Right atrium auricular region (tissue), 2 donors: ENCODE measurements at places on chromosomes 16 and 17. TPM values are rescaled to one million over a fixed set of nuclear protein-coding genes. Genes with fewer than 3 reads are reported as not detected.
A peak's percentile ranks its signal among the peaks of the same experiment; 100 is the strongest.

- no peak for DNase-seq
Measured at GRCh38 chr16:64019339-64019738, 1102.5 kb downstream of the CDH11 start.

DNA sequence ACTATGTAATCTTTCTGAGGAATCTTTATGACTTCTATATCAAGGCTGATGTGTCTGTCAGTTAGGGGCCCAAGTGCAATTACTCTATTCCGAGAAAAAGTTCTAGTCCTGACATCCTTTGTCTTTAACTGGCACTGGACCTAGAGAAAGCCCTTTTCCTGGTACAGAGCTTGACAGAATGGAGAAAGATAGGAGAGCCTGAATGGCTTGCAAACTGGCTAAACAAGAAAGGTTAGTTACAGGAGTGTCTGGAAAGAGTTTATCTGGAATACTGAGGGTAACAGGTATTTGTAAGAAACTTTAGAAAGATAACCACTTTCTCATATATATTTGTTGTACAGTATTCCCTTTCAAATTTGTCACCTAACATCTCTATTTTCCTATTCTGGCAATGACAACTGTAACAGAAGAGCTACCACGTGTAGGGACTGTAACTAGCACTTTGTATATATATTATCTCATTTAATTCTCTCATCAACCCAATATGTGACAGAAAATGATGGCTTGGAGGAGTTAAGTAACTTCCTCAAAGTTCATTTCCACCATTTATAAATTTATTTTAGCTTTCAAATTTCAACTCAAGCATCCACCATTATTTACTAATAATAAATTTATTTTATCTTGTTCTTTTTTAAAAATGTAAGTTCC is 97.4 kb upstream of the C17orf78 start:
- DNase-seq: no peak

- DNase-seq: no peak
Measured at GRCh38 chr16:11501632-11502031, 85.1 kb downstream of the LITAF start.

DNA sequence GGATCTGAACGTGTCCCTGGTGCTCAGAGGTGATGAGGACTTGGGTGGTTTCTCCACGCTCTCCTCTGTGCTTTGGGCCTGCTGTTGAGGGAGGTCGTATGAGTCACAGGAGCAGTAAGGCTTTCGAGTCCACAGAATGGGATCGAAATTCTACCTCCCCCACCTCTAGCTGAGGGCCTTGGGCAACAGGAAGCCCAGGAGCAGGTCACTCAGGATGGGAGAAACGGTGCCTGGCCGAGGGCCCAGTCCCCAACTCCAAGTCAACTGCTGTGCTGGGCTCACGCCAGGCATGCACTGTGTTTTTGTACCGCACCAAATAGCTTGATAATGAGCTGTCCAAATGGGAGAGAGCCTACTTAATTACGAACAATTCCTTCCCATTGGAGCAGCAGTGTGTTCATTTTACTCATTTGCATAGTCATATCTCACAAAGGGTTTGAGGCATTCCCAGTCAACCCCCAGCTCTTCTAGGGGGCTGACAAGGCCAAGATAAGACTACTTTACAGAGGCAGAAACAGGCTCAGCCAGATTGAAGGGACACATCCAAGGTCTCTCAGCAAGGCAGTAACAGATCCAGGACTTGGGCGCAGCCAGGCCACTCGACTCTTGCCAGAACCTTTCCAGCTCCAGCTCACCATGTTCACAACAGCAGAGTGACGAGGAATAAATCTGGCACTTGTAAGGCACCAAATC is 53.6 kb downstream of the WNT3 start:
- DNase-seq: peak; percentile 67

GRCh38 chr17:29569245-29569950 is 897 bp downstream of the TP53I13 start:
- DNase-seq: peak; percentile 59

- DNase-seq: no peak
Measured at GRCh38 chr16:58843675-58844074, 109.6 kb upstream of the GOT2 start.

DNA sequence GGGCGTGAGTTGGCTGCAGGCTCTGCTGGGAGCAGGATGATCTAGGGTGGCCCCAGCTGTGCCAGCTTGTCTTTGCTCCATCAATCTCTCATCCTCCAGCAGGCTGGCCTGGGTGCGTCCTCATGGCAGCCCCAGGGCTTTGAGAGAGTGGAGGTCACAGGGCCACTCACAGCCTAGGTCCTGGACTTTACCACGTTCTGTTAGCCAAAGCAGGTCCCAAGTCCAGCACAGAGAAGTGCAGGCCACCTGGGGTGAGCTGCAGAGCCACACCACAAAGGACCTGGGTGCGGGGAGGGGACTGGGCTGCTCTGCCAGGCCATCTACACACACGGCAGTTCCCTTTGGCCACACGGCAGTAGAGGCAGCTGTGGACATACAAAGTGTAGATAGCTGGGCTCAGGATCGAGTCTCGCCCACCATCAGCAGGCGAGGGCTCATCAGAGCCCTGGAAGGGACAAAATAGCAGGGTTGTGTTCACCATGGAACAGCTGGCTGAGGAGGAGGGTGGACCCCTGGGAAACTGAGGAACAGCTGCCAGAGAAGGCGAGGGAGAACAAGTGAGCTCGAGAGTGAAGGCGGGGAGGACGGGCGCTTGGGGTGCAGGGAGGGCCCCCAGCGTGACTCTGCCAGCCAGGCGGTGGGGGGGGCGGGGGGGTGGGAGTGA is 30.0 kb downstream of the SREBF1 start:
- no peak for DNase-seq

DNA sequence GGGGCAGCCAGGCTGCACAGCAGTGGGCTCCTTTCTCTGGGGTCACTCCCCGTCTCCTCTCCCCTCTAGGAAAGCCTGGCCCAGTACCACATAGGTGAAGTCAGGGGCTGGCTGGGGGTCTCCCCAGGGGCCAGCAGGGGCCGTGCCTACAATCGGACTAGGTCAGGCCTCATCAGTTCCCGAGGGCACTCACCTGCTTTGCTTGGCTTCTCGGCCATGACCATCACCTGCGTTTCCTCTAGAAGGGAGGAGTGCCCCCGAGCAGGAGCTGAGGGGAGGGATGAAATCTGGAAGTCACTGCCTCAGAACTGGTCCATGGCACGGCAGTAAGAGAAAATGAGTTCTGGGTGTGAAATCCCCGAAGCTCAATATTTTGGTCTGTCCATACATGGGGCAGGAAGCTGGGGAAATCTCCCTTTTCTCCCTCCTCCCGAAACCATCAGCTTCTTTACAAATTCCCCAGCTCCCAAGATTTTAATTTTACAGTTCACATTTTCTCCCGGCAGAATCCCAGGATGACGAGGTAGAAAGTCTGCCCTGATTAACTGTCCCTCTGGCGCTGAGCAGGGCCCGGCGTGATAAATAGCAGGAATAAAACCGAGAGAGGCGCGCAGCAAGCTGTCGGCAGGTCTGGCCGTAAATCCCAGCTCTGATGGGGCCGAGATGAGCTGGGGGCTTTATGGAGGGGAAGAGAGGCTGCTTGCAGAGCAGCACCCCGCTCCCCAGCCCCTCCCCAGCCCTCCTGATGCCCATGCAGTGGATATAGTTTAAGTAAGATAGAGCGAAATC is 172.1 kb downstream of the RBFOX3 start:
- DNase-seq: no peak

DNA sequence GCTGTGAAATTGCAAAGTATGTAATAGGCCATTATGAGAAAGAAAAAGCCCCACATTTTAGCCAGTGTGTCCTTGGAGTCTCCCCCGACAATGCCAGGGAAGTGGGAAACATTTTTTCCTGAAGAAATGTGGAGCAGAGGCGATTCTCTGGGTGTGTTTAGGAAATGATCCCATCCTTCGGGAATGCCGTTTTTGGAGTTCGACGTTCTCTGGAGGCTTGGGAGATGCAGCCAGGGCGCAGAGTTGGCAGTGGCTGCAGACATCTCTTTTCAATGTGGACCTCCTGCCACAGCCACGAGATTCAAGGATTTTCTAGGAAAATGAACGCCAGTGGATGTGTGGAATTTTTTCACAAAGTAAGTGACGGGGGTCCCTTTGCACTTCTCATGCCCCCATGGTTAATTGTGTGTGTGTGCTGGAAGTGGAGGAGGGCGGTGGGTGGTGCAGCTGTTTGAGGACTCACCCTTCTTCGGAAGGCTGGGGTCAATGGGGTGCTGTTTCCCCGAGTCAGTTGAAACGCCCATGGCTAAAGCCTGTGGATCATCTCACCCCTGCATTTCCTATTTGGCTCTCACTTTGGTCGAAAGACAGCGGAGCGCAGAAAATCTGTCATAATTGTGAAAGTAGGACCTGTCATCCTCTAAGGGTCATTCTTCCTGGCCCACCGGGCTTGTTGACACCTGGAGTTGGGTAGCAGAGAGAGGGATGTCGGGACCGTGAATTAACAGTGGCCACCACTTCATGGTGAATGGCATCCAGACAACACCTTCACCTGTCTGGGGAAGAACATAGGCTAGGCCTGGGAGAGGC is 73.2 kb downstream of the CMIP start:
- no peak for DNase-seq

DNA sequence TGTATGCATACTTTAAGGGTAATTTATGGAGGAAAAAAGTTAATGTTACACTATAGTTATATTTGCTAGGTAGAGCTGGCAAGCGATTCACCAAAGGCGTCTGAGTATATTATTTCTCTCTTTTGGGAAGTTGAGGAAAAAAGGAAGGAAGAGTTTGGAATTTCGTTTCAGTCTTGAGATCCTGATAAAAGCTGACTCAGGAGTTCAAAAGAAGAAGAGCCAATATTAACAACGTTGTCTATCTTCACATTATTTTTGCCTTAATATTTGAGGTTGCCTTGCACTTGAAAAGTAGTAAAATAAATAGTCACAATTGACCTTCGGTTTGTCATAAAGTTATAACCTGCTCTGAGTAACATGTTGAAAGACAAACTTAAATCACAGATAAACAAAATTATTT is 888.6 kb downstream of the KCNJ2 start:
- no peak for DNase-seq

DNA sequence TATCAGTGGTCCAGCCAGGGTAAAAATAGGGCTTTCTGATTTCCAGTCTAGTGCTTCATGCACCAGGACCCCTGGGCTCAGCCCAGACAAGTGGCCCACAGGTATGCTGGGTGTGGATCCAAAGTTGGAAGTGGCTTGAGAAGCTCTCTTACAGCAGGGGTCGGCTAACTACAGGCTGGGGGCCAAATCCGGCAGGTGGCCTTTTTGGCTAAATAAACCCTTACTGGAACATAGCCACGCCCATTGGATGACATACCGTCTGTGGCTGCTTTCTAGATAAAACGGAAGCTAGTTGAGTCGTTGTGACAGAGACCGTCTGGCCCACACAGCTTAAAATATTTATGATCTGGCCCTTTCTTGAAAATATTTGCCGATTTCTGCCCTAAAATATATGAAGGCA is 119.0 kb upstream of the CDC42EP4 start:
- no peak for DNase-seq

DNA sequence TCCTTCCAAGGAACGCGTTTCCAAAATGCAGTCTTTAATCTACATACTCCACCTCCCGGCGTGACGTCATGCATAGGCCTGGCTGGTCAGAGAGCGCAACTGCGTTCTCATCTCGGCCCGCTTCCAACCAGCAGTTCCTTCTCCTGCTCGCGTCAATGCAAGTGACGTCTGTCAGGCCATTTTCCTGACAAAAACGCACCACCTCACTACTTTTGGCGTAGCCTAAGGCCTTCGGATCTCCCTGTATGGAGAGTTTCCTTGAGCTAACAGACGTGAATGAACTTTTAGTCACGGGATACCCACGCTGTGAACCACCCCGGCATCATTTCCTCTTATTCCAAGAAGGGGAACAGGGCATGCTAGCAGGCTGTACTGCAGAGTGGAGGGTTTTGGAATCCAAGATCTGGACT is 25.0 kb downstream of the TEX14 start:
- peak; percentile 84 for DNase-seq

GRCh38 chr16:89209522-89210044 is 7.9 kb upstream of the ZNF778 start:
- no peak for DNase-seq

DNA sequence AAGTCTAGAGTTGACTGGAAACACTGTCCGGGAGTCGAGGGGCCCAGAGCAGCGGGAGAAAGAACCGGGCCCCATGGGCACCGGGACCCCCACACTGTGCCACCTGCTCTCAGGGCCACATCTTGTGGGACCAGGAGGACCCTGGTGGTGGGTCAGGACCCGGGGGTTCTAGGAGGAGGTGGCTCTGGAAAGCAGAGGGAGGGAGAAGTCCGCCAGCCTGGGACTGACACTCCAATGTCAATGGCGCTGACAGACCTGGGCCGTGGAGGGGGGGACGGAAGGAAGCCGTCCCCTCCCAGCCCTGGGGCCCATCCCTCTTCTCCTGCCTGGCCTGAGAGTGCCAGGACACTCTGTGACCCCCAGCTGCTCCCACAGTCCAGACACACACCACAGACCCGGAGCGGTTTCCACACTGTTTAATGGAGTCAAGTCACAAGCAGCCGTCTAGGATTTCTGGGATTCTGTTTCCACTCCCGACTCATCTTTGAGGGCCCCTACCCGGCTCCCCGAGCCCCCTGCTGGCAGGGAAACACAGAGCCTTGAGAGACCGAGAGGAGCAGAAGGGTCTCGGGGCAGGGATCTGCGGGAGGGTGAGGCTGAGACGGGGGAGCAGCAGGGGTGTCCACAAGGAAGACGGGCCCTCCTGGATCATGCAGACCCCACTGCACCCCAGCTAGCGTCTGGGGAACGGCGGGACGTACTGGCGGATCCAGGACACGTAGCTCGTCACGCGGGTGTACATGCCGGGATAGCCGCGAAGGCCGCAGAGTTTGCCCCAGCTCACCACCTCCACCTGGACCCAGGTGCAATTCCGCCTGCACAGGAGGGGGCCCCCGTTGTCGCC is 23.5 kb upstream of the UBE2I start:
- DNase-seq: no peak

LITAFD gene
- total RNA-seq: not detected

METTL22 gene
- 10.0 TPM for total RNA-seq

EFCAB13 gene
- 2.8 TPM for total RNA-seq

TBC1D3B gene
- not detected for total RNA-seq

HS3ST2 gene
- total RNA-seq: 1.6 TPM

PER1 gene
- total RNA-seq: 59.4 TPM

CBX1 gene
- total RNA-seq: 18.3 TPM

FASN gene
- total RNA-seq: 13.8 TPM

ESRP2 gene
- total RNA-seq: 0.59 TPM

CCL7 gene
- total RNA-seq: not detected
